Right lung (tissue), 10 donors: ENCODE measurements at places on chromosomes 11 and 22. TPM values are rescaled to one million over a fixed set of nuclear protein-coding genes. Genes with fewer than 3 reads are reported as not detected.

DNA sequence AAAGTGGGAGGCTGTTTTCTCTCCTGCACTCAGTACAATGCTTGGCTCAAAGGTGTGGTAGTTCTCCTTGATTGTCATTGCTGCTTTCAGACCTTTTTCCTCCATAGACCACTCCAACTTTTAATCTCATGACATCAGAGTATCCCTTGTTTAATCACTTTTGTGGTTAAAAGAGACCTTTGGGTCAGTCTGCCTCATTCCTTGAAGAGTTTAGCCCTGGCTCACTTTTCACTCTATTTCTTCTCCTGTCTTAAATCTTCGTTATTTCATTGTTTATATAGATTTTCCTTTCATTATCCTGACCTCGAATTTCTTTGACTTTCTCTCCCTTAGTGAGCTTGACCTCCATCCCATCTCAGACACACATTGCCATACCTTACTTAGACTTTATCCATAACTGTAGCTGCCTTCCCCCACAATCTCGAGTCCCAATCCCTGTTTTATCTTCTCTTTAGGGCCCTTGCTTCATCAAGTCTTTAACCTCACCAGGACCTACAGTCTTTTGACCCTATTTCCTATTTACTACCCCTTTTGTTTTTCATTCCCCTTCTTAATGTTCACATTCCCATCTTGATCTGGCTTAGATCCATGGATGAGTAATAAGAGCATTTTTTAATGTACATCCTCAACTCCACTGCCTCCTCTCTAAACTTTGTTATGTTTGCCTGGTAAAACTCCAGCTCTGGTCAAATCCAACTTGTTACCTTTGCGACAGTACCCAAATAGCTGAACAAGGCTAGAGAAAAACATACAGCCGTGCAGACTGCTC, 9.5 kb downstream of the ATXN10 start:
- DNase-seq: no peak

DNA sequence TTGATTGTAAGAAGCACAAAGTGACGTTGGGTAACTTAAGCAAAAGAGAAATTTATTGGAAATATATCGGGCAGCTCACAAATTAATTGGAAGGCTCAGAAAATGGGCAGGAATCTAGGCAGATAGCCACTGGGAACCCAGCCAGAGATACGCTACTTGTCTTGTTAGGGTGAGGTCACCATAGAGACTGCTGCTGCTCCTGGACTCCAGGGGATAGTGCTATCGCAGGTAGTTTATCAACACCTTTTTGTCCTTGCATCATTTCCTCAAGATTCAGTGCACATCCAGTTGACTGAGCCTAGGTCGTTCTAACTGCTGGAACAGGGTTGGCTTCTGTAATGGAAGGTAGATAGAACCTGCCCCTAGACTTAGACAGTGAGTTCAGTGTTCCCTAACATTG, 19.6 kb downstream of the AMOTL1 start:
- DNase-seq: no peak

ARHGEF17 gene
- 86.8 TPM for polyA plus RNA-seq

C11orf16 gene
- 1.7 TPM for polyA plus RNA-seq
